ENCODE measurements at places on chromosomes 5 and 9.

DNA sequence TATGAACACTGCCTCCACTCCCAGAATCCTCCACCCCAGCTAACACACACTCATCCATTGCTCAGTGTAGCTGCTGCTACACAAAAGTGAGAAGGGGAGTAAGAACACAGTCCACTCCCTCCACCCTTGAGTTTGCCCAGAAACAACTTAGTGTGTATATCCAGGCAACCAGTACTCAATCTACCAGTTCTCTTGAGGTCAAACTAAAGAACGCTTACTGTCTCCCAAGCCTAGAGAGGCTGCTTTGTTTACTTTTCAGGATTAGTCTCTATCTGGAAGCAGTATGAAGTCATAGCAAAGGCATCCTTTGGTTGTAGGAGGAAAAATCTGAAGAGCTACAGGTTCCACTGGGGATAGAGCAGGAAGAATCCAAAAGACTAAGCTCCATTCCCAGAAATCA lies 296.3 kb downstream of the KCNN2 start:
- no peak for DNase-seq

DNA sequence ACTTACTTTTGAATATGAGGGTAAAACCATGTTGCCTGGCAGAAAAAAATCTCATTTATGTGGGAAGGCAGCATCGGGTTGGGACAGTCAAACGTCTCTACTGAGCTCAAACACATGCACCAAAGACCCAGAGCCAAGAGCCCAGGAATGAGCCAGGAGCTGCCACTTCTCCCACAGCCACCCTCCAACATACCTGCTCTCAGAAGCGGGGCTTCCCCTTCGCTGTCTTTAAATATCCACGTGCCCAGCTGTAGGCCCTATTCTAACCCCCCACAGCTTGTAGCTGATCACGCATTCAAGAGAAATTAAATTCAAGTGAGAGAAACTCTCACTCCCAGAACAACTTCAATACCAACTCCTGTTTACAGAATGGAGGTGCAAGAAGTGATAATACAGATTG lies 42.6 kb upstream of the MAP3K1 start:
- no peak for DNase-seq

GRCh38 chr5:31625394-31625793 lies 13.5 kb upstream of the PDZD2 start:
- no peak for DNase-seq

DNA sequence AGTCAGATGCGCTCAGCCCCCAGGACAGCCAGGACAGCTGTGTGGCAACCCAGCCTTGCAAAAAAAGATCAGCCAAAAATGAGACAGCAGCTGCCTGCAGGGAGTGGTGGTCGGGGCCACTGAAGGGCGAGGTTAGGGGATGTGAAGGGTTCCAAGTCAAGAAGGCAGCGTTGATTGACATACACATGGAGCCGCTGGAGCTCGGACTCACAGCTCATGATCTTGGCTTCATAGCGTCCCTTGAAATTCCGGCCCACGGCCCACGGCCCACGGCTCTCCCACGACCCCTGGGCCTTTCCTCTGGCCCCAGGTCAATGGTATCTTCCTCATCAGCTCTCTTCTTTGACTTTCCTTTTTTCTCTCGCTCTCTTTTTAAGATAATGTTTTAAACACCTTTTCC lies 390.0 kb upstream of the IRX4 start:
- DNase-seq: no peak

DNA sequence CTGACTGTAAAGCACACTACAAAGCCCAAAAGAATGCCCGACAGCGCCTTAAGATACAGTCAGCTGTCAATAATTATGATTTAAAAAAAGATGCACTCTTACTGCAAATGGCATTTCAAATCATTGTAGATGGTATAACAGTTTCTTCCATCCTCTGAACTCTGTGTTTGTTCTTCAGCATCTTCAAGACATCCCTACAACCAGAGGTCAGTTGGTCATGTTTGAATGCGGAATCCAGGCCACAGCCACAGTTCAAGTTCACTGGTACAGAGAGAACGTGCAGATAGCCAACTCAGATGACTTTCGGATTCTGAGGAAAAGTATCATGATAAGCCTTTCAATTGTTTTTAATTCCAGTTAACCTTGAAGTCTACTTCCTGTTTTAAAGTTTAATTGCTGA lies 8.7 kb upstream of the MYOT start:
- DNase-seq: no peak

- no peak for DNase-seq
Observed at GRCh38 chr5:174221946-174222345, 176.4 kb downstream of the NSG2 start.

- no peak for DNase-seq
Observed at GRCh38 chr5:33843579-33843978, 48.2 kb downstream of the ADAMTS12 start.

DNA sequence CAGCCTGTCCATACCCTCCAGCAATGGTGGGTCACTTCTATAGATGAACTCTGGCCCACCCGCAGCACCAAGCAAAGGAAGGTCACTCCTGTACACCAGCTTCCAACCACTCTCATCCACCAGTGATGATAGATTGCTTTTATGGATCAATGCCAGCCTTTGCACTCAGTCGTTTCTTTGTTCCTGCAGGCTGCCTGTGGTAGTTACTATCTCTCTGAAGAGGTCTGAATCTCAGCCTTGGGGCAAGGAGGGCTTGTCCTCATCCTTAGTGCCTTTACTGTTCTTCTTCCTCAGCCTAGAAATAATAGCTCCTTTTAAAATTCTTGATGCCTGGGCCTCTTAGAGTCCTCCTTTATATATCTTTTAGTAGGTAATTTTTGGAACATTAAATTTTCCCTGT lies 100.8 kb downstream of the TMC1 start:
- no peak for DNase-seq

GRCh38 chr5:158174918-158175851 lies 316.2 kb upstream of the CLINT1 start:
- DNase-seq: peak; percentile 27

GRCh38 chr5:14781106-14781505 lies 90.5 kb downstream of the ANKH start:
- DNase-seq: no peak

- DNase-seq: no peak
Observed at GRCh38 chr9:126508171-126508591, 105.5 kb upstream of the LMX1B start.

DNA sequence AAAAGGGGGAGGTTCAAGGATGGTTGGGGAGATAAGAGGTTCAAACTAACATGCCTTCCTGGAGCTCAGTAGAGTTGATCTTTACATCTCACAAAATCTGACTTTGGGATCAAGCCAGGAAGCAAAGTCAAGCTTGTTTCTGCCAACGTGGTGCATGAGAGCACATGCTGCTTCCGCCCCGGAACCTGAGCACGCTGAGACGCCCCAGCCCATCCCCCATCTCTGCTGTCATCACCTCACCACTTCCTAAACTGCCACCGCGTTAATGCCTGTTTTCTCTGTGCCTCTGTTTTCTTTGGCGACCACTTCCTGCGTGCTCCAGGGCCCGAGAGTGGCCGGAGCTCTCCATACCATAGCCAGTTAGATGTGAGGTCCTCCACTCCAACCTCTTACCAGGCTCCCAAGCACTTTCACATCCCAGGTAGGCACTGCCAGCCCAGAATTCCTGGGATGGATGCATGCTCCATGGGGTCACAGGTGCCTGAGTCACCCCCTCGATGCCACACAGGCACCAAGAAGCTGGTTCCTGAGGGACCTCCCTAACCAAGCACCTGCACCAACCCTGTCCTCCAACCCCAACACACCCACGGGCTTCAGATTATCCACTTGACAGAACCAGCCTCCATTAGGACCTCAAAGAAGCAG lies 31.2 kb upstream of the AFAP1L1 start:
- DNase-seq: peak; percentile 93

DNA sequence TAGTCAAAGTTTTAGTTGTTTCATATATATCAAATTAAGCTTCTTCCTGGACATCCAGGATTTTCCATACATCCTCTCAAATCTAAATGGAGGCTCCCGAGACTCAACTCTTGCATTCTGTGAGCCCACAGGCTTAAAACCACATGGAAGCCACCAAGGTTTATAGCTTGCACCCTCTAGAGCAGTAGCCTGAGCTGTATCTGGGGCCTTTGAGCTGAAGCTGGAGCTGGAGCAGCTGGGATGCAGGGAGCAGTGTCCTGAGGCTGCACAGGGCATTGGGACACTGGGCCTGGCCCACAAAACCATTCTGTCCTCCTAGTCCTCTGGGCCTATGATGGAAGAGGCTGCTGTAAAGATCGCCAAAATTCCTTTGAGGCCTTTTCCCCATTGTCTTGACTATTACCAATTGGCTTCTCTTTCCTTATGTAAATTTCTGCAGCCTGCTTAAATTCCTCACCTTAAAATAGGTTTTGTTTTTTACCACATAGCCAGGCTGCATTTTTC lies 151.0 kb downstream of the COX7C start:
- DNase-seq: no peak

DNA sequence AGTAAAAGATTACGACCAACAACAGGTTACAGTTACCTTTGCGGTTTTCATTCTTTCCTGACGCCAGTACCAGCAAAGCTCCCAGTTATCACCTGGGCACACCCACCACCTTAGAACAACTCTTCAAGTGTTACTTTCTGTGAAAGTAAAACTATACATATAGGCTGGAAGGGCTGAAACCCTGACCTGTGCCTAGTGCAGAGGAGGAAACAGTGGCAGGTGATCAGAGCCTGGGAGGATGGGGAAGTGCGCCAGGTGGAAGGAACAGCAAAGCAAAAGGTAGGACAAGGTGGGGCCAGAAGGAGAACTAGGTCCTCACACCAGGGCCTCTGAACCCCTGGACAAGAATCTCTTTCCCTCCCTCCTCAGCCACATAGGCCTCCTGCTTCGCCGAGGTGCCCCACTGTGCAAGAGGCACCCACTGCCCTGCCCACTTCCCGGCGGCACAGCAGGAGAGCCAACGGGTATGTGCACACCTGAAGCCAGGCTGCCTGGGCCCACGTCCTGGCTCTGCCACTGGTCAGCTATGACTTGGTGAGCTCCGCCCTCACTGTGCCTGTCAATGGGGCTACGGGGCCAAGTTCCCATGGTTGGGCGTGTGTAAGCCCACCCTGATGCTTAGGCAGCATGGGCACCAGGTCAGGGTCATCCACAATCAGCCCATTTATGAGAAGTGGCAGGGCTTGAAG lies 26.9 kb downstream of the BICD2 start:
- no peak for DNase-seq

DNA sequence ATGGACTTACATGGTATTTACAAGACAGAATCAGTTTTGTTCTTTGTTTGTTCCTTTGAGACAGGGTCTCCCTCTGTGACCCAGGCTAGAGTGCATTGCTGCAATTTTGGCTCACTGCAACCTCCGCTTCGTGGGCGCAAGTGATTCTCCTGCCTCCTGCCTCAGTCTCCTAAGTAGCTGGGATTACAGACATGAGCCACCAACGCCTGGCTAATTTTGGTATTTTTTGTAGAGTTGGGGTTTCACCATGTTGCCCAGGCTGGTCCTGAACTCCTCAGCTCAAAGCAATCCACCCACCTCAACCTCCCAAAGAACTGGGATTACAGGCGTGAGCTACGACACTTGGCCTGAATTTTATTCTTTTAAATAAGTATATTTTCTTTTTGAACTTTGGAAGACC lies 27.6 kb downstream of the RAB24 start:
- no peak for DNase-seq

GRCh38 chr5:67773411-67774266 lies 441.9 kb upstream of the PIK3R1 start:
- no peak for DNase-seq

GRCh38 chr9:1434052-1434767 lies 384.1 kb downstream of the DMRT2 start:
- DNase-seq: no peak

DNA sequence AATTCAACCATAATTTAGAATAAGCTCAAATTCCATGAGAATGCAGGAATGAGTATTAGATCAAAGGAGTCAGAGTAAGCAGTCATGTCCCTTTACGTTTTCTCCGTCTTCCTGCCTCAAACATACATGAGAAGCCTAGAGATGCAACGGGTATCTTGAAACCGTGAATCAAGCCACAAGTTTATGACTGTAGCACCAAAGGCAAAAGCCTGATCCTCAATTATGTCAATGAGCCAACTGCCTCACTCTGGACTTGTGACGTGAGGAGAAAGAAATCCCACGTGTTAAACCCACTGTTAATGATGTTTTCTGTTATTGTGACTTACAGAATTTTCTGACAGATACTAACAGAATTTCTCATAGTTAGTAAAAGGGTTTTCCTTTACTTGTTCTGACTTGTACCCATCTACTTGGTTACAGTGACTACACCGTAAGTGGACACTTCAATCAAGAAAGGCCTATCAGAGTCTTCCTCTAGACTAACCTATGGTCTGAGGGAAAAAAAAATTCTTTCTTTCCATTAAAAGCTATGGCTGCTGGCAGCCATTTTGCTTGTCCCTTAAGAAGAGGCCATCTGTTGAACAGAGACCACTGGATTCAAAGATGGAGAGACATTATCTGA lies 35.3 kb upstream of the HK3 start:
- no peak for DNase-seq

- DNase-seq: no peak
Observed at GRCh38 chr9:12968093-12968492, 193.3 kb downstream of the LURAP1L start.

GRCh38 chr9:86842573-86842972 lies 104.7 kb downstream of the GAS1 start:
- DNase-seq: no peak

GRCh38 chr9:2601785-2602378 lies 19.7 kb upstream of the VLDLR start:
- DNase-seq: no peak

DNA sequence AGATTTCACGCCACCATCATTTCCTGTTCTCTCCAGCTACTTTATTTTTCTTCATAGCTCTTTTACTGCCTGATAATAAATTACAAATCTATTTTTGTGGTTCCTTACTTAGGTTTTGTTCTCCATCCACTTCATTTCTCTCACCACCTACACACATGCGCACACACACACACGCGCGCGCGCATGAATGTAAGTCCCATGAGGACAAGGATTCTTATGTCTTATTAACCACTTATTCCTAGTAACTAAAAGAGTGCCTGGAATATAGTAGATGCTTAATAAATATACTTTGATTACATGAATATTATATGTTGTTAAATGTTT lies 116.5 kb downstream of the TRPM6 start:
- no peak for DNase-seq

DNA sequence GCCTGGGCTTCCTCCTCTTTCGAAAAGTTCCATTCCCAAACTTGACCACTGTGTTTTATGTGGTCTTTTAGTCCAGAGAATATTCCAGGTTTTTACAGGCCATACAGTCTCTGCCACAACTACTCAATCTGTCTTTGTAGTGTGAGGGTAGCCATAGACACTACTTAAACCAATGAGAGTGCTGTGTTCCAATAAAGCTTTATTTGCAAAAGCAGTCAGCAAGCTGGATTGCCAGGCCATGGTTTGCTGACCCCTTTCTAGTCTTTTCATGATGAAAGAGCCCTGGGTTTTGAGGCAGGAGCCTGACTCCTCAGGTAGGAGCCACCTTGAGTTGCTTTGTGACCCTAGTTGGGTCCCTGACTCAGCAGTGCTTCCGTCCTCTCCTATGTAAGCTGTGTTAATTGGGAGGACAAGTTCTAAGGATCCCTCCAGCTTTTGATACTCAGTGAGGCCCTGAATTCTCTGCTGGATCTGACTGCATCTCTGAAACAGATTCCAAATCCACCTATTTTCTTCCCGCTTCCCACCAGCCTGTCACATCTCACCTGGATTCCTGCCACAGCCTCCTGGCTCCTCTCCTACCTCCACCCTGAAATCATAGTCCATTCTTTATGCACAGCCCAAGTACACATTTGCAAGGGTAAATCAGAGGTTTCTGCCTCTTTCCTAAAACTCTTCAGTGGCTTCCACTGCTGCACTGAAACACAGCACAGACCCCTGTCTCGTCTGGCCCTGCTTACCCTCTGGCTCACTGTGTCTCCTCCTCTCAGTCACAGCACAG lies 13.5 kb downstream of the GALNT10 start:
- DNase-seq: no peak
